ENCODE measurements at places on chromosomes 16 and 17. TPM values are rescaled to one million over a fixed set of nuclear protein-coding genes. Genes with fewer than 3 reads are reported as not detected.

Gene WNK4
- total RNA-seq = 0.73 TPM

DNA sequence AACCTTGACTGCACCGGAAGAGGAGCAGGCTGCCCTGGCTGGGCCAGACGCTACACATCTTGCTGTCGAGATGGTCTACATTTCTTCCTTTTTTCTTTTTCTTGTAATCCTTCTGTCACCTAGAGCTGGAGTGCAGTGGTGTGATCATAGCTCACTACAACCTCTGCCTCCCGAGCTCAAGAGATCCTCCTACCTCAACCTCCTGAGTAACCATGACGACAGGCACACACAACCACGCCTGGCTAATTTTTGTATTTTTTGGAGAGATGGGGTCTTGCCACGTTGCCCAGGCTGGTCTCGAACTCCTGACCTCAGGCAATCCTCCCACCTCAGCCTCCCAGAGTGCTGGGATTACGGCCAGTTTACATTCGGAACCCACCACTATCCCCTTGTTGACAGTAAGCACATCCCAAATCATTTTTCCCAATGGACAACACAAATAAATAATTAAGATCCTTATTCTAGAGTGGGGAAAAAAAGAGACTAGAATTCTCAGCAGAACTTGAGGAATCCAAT, 79.0 kb downstream of the ANKRD11 start:
- no peaks in the 10 kb centered on the region for H3K27me3 ChIP-seq
- H3K36me3 ChIP-seq = no peaks in the 10 kb centered on the region
- H3K27ac ChIP-seq = no peak overlapping the region
- no peak for DNase-seq
- H3K4me1 ChIP-seq = peaks cover 80% of the 10 kb centered on the region

GRCh38 chr17:44607836-44608690, 48.2 kb upstream of the MEIOC start:
- no peak for DNase-seq
- H3K27ac ChIP-seq = peak overlapping the region; percentile 62
- no peak overlapping the region for H3K4me3 ChIP-seq
- no peaks in the 10 kb centered on the region for H3K36me3 ChIP-seq

Gene CA10
- not detected for total RNA-seq

- peak overlapping the region; percentile 90 for H3K27ac ChIP-seq
- no peaks in the 10 kb centered on the region for H3K36me3 ChIP-seq
- no peak for DNase-seq
- H3K4me1 ChIP-seq = peaks cover 47% of the 10 kb centered on the region
- H3K27me3 ChIP-seq = peaks cover 2% of the 10 kb centered on the region
Measured at GRCh38 chr17:62653826-62654761, 26.6 kb downstream of the MRC2 start.
